ENCODE measurements at places on chromosomes 3 and 15.

DNA sequence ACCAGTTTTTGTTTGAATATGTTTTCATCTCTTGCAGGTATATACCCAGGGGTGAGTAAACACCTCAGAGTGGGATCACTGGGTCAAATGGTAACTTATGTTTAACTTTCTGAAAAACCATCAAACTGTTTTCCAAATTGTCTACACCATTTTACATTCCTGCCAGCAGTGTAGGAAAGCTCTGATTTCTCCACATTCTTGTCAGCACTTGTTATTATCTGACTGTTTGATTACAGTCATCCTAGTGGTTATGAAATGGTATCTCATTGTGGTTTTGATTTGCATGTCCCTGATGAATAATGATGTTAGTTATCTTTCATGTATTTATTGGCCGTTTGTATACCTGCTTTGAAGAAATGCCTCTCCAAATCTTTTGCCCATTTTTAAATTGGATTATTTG is 13.8 kb downstream of the FSD2 start:
- DNase-seq, result no peak

DNA sequence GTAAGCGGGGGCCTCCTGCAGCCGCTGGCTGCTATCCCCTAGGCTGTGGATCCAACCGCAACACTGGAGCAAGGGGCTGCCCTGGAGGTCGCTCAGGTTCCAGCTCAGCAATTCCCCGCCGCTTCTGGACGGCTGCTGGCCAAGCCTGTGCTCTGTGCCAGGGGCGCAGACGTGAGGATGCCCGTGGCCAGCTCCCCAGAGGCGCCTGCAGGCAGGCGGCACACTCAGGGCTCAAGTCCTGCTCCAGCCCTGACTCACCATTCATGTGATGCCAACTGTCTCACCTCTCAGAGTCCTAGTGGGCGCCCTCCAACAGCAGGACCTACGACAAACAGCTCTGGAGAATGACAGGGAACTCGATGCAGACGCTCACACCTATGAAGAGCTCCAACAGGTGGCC is 31.6 kb downstream of the KLHL25 start:
- DNase-seq, result no peak

- DNase-seq, result no peak
These were observed 23.0 kb upstream of the COPG1 start for GRCh38 chr3:129226374-129226773.

DNA sequence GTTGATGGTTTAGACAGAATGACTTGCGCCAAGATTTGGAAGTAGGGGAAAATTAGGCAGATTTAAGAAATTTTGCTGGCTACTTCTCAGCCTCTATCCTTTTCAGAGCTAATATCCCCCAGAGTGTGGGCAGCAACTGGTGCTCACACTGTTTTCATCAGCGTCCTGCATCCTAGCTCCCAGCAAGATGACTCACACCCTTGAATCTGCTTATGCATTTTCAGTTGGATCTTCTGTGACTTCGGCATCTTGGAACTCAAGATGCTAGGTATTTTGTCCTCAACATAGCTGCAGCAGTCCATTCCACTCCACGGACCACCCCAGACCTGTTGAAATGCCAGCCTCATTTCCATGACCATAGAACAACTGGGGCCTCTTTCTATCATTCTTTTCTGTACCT is 336.1 kb upstream of the NR2F2 start:
- DNase-seq, result no peak

DNA sequence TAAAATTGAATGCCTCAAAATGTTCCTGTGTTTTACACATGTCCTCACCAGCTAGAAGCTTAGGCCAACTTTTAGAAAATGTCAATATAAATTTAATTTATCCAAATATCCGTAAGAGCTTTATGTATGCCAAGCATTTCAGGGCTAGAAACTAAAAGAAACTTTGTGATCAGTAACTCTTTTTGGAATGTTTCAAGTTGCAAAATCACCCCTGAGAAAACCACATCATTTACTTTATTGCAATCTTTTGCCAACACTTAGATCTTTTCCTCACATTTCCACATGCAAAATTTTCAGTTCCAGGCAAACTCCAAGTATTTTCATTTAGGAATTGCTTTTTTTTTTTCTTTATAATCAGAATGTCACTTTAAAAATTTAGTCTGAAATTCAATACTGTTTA is 20.1 kb upstream of the IGF1R start:
- no peak for DNase-seq

DNA sequence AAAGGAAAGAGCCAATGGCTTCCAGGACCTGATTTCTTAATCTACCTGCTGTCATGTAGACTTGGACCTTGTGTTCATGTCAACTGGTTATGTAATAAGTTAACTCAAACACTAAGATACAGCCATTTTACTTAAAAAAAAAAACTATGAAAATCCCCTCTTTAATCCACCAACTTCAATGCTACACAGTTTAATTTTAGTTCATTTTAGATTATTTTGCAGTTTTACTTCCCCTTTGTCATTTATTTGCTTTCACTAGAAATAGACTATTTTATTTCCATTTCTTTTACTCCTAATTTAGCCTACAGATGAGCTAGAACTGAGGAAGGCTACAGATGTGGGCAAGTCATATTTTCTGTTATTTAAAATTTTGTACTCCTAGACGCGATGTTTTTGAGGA is 10.7 kb upstream of the DNAJC13 start:
- no peak for DNase-seq

DNA sequence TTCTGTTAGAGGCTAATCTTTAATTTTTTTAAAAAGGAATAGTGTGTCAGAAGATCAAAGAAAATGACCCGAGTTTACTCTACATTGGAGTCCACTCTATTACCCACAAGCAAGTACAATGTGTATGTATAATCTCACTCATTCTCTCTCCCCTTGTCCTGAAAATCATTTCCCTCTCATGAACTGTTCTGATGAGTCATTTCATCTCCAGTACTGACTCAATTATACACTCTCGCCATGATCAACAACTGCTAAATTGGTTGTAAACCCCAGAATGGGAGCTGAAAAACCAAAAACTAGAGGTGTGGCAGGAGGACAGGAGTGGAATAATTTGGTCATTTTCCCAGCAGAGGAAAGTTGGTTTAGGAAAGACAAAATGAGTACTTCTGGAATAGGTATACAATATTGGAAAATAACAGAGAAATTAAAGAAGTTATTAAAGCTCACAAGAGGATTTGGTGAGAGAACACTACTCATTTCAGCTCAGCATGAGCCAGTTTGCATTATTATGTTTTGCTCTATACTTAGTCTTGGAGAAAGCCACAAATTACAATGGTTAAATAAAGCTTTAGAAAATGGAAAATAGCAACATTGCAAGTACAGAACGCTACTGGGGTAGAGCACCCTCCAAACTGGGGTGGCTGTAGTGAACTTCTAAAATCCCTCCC is 144.3 kb upstream of the PFN2 start:
- DNase-seq, result no peak

- no peak for DNase-seq
These were observed 2.2 kb upstream of the GLB1 start for GRCh38 chr3:33099109-33099645.
